ENCODE measurements at places on chromosomes 5 and 9.

- no peak for DNase-seq
Observed at GRCh38 chr9:99296291-99296951, 74.3 kb downstream of the SEC61B start.

GRCh38 chr9:113532809-113533190, 69.3 kb downstream of the RGS3 start:
- no peak for DNase-seq

DNA sequence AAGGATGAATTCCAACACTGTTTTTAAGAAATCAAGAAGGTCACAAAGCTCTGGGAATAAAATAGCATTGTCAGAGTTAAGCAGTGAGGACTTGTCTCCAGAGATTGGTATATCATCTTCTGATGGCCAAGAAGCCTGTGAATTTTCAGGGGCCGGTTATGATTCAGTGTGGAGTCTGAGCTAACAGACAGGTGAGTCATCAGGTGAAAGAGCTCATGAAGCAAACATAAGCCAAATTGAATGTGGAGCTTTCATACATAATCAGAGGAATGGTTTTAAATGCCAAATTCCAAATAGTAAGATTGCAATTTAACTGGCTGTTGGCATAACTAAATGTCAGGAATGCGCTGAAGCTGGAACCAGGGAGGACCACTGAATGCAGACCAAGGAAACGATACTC, 494.2 kb downstream of the MTRR start:
- DNase-seq, result no peak

DNA sequence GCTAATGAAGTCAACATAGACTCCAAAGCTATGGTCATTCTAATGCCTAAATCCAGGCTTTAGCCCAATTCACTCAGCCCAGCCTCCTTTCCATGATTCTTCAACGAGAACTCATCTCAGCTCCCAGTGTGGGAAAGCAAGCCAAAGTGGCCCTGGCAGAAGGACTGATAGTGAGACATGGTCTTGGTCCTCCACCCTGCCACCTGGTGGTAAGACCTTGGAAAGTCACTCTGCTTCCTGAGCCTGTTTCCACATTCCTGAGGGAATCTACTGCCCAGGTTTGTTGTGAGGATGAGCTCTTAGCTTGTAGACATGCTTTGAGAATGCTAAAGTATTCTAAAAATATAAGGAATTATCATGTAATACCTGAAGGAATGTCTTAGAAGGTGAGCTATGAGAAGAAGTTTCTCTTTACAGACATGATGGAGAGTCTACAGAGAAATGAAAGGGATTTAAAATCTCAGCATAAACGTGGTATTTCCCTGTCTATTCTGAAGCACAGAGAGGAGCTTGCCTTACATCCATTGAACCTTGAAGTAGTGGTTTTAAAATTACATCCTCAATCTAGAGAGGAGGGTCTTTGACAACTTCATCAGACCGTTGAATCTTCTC, 173.5 kb downstream of the TRIM32 start:
- no peak for DNase-seq

DNA sequence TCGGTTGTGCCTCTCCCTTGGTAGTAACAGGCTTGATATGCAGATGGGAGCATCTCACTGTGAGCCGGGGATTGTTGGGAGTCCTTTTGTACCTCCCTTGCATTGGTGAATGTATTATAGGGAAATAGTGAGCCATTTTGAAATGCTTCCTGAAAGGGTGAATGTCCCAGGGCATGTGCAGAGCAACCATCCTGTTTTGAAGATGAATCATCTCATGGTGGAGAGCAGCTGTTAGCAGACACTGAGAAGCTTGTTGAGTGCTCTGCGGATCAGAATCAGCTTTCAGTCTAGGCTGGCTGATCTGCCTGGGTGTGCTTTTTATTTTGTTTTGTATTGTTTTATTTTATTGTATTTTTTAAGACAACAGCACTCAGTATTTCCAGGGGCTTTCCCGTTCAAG, 29.7 kb downstream of the SLC36A1 start:
- no peak for DNase-seq

DNA sequence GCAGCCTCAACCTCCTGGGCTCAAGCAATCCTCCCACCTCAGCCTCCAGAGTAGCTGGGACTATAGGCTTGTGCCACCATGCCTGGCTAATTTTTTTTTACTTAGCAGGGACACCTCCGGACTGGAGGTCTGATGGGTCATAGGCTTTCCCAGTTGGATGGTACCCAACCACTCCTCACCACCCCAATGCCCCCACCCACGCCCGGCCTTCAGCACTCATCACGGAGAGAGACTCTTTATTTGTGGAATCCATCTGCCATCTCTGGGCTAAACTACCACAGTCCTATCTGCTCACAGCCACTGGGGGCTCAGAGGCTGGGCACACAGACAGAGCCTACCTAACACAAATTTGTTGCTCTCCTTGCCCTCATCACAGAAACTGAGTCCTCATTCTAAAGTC, 58.3 kb upstream of the STXBP1 start:
- no peak for DNase-seq

DNA sequence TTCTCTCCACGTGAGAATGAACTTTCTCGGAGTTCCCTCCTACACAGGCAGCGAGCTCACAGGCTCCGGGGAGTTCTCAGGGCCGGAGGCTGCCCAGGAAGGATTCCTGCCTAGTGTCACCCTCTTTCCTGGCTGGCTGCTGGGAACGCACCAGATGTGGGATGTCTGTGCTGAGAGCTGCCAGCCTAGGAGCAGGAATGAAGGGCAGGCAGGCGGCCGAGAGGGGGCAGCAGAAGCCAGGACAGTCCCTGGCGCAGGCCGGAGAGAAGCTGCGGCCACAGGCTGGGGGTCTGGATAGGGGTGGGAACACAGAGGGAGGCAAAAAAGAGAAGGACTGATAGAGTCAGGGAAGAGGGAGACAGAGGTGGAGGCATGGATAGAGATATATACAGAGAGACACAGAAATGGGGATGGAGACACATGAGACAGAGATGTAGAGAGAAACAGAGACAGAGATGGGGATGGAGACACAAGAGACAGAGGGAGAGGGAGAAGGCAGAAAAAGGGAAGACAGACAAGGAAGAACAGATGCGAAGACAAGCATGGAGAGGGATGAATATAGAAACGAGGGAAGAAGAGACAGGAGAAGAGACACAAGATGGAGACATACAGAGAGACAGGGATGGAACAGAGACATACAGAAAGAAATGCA, 25.3 kb upstream of the ENHO start:
- no peak for DNase-seq
